Muscle of back (tissue), 13 donors: ENCODE measurements at places on chromosomes 6 and 20. TPM values are rescaled to one million over a fixed set of nuclear protein-coding genes. Genes with fewer than 3 reads are reported as not detected.

Gene ADGRF5
- polyA plus RNA-seq, result 17.2 TPM

Gene BLCAP
- polyA plus RNA-seq, result 409 TPM

Gene RIPPLY2
- not detected for polyA plus RNA-seq

Gene SLPI
- polyA plus RNA-seq, result not detected

Gene FRS3
- polyA plus RNA-seq, result 6.4 TPM

Gene C4A
- 21.3 TPM for polyA plus RNA-seq

Gene PARD6B
- 0.32 TPM for polyA plus RNA-seq

Gene C20orf204
- 0.74 TPM for polyA plus RNA-seq

Gene MLN
- polyA plus RNA-seq, result not detected

Gene DCBLD1
- polyA plus RNA-seq, result 8.9 TPM

DNA sequence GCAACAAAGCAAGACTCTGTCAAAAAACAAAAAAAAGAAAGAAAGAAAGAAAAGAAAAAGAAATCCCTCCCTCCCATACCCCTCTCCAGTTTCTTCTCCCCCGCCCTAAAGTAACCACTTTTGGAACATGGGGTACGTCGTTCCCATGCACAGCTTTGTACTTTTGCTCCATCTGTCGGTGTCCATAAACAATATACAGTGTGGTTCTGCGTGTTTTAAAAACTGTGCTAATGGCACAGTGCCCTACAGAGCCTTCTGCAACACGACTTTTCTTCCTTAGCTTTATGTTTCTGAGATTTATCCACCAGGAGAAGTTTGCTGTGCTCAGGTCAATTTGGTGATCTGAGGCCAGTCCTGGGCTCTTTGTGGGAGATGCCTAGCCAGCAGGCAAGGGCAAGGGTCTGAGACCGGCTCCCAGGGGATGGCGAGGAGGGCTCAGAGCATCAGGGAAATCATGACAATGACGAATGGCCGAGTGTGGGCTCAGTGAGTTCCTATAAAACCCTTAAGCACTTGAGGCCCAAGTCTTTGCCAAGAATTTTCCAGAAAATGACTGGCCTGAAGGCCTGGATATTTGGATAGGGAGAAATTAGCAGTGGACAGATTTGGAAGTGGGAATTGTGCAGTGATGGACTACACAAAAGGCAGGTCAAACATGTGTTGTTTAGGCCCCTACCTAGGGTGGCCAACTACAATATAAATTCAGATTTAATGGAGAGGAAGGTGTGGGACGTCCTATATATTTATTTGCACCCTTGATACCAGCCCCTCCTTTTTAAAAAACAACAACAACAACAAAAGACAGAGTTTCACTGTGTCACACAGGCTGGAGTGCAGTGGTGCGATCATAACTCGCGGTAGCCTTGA is 1.9 kb upstream of the BCAS4 start:
- peak; percentile 14 for DNase-seq

- no peak for DNase-seq
These were observed 76.5 kb upstream of the MPC1 start for GRCh38 chr6:166459272-166459671.

DNA sequence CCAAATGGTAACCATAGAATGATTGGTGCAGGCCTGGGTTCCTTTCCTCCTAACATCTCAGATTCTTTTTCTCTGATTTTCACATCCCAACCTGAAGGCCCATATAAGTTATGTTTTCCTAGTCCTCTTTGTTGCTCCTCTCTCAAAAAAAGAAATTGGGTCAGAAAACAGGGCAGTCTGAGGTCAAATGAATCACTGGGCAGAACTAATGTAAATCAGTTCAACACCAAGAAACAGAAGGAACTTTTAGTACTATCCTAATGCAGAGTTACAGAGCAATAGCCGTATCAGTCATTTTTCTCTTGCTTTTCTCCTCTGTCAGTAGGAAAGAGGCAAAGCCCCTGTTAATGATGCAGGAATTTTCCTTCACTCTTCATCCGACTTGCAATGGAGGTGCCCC is 11.0 kb upstream of the TPD52L1 start:
- DNase-seq, result no peak

GRCh38 chr6:146679386-146679785 is 80.6 kb downstream of the ADGB start:
- no peak for DNase-seq

- no peak for DNase-seq
These were observed 11.3 kb downstream of the SERPINB6 start for GRCh38 chr6:2959909-2960719.

GRCh38 chr6:111685526-111685925 is 79.8 kb upstream of the TRAF3IP2 start:
- DNase-seq, result no peak

GRCh38 chr6:71034563-71035345 is 77.9 kb upstream of the B3GAT2 start:
- DNase-seq, result no peak

- no peak for DNase-seq
These were observed 41.6 kb upstream of the IYD start for GRCh38 chr6:150327117-150327774.

DNA sequence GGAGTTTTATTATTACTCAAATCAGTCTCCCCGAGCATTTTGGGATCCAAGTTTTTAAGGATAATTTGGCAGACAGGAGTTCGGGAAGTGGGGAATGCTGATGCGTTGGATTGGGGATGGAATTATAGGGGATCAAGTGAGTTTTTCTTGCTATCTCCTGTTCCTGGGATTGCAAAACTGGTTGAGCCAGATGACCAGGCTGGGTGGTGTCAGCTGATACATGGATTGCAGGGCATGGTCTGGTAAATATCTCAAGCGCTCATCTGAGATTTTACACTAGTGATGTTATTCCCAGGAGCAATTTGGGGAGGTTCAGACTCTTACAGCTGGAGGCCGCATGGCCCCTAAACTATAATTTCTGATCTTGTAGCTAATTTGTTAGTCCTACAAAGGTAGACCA is 54.7 kb downstream of the ENPP1 start:
- peak; percentile 26 for DNase-seq

DNA sequence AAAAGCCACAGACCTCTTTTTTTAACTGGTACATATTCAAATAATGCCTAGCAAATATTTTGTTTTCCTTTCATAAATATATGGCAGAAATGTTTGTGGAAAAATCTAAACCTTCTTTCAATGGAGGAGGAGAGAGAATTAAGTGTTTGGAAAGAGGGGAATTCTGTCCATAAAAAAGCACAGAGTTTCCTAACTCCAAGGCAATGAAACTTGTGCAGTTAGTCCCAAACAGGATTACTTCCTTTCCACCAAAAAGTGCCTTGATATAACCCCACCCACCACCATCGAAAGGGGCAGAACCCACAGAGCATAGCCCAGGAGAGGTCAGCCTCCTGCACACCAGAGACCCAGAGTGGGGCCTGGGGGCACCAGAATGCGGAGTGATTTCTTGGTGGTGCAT is 106.3 kb downstream of the OGFRL1 start:
- DNase-seq, result no peak

DNA sequence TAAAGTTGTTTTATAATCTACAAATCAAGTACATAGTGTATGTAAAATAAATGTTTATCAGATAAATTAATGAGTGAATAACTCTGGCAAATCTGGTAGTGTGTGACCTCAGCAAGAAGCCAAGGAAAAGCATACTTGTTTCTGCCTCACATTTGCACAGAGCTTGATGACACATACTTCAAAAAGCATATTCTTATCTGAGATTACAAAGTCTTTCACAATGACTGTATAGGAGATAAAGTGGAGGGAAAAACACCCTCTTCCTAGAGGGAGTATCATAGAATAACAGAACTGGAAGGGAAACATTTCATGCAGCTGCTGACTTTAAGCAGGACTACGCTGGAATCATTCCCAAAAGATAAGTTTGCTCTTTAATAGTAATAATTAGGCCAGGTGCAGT is 28.1 kb upstream of the AKAP7 start:
- no peak for DNase-seq

GRCh38 chr20:50415516-50416268 is 94.5 kb upstream of the PTPN1 start:
- DNase-seq, result peak; percentile 96

DNA sequence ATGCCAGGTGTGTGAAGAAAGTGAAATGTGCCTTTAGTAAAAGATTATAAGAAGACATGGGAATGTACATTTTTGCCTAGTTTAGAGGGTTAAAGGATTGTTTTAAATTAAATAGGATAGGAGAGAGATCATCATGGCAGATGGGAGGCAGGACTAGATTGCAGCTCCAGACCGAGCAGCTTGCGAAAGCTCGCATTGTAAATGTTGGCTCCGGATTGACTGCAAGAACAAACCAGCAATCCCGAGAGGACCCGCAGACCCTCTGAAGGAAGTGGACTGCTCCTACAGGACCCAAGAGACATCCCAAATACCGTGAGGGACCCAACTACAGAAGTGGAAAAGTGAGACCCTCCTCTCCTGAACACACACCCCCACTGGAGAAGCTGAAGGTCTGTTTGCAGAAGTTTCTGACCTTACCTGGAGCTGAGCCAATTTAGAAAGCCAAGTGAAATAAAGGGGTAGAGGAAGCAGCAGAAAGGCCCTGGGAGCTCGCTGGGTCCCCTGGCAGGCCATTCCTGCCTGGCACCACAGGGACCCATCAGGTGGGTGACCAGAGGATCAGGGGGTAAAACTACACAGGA is 30.0 kb upstream of the TPD52L1 start:
- DNase-seq, result no peak

DNA sequence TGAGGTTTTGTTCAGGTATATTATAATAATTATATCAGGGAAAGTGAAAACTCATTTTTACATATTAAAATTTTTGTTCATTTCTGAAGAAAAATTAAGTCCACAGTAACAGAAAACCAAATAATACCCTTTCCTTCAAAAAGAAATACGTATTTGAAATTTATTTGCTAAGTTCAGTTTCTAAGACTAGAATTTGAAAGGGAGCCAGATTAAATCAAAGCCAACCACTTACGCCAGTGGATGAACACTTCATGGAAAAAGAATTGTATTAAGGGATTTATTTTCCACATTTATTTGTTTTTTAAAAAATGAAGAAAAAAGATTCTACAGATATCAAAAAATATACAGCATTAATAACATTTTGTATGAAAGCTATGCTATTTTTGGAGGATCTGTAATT is 654.4 kb downstream of the EYS start:
- peak; percentile 28 for DNase-seq

DNA sequence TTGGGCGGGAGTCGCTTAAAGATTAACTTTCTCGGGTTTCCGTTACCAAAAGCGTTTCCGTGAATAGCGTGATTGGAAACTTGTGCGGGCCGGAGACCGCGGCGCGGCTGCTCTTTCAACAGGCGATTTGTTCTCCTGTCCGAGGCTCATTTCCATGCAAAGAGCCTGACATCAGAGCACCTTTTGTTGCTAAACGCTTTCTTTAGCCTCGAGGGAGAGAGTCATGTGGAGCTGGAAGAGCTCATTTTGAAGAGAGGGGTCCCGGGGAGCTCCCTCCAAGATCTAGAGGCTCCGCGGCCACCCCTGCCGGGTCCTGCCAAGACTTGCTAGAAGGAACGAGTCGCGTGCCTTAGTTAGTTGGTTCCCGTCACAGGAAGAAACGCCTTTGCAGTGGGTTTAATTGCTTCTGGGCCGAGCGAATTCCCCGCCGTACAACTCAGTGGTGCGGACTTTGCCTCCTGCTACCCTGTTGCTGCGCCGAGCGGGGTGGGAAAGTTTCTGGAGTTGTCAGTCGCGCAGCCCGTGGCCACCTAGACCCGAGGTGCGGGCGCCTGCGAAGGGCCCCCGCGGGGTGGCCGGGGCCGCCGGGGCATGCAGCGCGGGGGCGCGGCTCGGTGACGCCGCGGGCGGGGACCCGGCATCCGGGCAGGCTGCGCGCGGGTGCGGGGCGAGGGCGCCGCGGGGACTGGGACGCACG is at the start of gene SASH1:
TSS of gene SASH1 (plus strand) at position 489 of the 697 bp plus-strand sequence. CDS start 230 bp downstream, outside the sequence.
- peak; percentile 73 for DNase-seq

GRCh38 chr20:19921284-19921793 is 95.8 kb upstream of the NAA20 start:
- DNase-seq, result no peak

GRCh38 chr20:4864311-4864752 is 137.0 kb downstream of the SLC23A2 start:
- no peak for DNase-seq

DNA sequence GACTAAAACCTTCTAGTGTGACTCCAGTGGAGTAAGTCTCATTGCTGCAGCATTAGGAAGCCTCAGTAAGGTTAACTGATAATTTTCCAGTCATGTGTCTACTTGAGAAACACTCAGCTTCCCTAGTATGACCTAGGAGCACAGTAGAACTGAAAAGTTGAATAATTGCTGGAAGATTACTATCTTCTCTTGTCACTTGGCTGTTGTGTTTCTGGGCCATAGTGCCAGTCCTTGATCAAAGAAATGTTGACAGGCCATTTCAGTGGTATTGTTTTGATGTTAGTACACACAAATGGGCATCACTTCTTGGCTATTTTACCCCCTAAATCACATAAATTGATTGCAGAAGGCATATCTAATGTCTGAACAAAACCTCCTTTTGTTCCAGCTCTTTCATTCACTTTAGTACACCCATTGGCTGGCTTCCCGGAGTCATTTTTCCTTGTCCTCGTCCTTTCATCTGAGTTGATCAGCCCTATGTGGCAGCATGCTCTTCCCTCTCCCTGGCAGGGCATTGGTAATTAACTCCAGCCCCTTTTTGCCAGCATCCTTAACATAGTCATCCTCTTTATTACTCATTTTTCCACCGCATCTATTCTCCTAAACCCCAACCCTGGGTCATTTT is 6.0 kb downstream of the ENPP3 start:
- no peak for DNase-seq

DNA sequence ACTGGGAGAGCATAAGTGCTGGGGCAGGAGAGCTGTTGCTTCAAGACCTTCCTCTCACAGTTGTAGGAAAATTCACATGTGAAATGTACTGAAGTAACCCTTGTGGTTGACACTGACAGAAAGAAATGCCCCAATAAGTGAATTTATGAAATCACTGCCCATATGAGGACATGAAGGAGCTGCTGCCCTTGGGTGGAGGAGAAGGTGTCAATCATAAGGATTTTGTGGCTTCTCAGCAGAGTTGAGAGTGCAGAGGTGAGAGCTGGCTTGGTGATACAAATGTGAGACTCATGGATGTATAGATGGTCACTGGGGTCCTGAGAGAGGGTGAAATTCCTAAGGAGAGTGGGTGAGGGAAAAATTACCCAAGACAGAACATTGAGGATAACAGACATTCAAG is 33.9 kb upstream of the CMTR1 start:
- DNase-seq, result no peak

DNA sequence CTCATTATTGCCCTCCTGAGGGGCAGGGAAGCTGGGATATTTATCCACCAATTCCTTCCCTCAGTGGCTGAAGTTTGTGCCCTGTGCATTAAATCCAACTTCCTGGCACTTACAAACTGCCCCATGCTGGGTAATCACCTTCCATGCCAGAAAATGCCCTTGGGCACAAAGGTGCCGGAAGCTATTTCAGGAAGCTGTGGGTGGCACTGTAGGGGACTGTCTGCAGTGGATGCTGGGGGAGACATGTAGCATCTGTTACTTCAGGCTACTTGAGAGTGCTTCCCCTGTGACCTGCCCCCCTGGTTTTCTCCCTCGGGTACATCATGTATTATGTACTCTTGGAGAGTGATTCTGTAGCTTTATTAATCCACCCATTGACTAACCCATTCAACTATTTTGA is 24.7 kb upstream of the RALGAPA2 start:
- no peak for DNase-seq
